ENCODE measurements at places on chromosomes 5 and 9.

DNA sequence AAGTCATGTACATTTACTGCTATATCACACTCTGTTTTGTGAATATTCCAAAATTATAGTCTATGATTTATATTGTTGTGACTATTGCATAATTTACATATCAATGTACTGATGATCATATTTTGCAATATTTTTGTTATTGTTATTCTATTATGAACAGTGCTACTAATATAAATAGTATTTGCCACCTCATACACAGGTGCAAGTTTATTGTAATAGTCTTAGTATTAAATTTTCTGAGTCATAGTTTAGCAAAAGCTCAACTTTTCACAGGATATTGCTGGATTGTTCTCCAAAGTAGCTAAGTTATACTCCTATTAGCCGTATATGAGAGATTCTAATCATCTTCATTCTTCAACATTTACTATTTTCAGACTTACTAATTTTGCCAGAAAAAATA lies 124.7 kb downstream of the TMC1 start:
- DNase-seq = no peak

GRCh38 chr5:32790411-32790951 lies 79.4 kb downstream of the NPR3 start:
- no peak for DNase-seq

GRCh38 chr5:120084543-120084870 lies 379.6 kb upstream of the PRR16 start:
- no peak for DNase-seq

- DNase-seq = no peak
Measured at GRCh38 chr5:43042626-43043399, 2.7 kb upstream of the ANXA2R start.

DNA sequence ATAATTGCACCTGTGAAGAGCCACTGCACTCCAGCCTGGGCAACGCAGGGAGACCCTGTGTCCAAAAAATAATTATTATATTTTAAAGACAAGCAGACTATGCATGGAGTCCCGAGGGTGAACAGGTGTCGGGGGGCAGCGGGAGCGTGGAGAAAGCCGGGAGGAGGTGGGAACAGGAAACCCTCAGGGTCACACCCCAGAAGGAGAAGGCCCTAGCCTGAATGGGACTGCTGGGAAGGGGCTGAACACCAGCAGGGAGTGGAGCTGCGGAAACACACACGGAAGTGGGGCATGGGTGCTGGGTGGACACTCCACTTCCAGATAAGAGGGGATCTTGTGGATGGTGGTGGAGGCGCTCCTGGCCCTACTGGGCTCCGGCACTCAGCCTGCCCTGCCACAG lies 12.8 kb downstream of the SURF6 start:
- no peak for DNase-seq

DNA sequence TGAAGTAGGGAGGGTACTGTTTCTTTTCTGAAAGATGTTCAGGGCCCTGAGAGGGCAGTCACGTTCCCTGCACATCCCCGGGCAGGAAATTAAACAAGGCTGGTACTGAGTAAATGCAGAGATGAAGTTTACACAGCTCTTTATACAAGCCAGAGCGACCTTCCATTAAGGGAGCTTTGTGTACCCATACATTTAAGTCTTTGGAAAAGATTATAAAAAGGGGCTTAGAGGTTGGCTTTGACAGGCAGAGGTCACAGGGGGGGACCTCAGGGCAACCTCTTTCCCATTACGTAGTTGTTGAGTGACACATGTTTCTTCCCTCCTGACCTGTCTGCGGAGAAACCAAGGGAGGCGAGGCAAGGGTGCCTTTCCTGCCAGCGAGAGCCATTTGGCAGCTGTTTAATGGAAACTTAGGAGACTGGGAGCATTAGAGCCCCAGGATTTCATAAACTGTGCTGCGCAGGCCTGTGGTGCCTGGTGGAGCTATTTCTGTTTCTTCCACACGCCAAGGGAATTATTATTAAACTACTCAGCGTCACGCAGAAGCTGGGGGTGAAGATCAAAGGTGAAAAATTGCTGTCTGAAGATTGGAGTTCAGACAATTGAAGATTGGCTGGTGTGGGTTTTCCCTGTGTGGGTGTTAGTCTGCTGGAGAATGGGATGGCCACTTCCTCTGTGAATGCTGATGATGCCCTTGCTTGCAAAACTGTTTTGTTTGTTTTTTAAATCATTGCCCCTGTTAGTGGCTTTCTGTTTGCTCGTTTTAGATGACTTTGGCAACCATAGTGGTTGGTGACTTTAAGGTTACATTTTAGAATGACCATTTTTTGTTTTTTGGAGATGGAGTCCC lies 3.2 kb upstream of the SMIM32 start:
- no peak for DNase-seq

- DNase-seq = no peak
Measured at GRCh38 chr5:87499478-87500410, 87.0 kb upstream of the CCNH start.

DNA sequence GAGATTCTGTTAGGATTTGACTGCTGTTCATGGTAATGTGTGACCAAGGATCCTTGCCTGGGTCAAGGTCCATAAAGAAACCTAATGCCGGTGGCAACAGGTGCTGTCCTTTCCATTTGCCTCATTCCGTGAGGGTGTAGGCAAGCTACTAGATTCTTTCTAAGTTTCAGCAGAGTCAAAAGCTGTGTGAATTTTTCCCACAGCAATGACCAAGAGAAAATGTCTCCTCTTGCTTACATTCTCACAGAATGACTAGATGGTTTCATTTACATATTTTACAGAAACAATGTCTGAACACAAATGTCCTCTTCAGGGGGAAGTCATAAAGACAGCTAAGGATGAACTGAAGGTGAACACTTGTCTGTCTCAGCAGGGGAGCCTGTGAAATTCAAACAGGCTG lies 75.3 kb upstream of the SV2C start:
- no peak for DNase-seq

DNA sequence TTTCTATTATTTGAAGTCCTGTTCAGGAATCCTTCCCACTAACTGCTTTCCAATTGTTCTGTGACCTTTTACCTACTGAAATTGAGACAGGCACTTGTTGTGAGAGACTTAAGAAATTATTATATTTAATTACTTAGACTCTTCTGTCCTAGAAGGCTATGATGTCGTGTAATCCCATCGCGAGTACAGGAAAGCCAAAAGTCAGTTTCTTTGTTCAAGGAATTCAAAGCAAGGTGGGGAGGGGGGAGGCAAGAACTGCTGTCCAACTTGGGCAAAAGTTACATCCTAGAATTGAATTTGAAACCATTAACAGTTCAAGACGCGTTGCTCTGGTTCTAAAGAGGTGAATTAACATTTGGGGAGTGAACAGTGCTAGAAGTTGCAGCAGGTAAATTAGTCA lies 17.9 kb downstream of the NDUFA8 start:
- DNase-seq = no peak

GRCh38 chr5:90096415-90097081 lies 313.0 kb downstream of the CETN3 start:
- DNase-seq = no peak

- no peak for DNase-seq
Measured at GRCh38 chr9:136561779-136562178, 15.9 kb upstream of the NOTCH1 start.

DNA sequence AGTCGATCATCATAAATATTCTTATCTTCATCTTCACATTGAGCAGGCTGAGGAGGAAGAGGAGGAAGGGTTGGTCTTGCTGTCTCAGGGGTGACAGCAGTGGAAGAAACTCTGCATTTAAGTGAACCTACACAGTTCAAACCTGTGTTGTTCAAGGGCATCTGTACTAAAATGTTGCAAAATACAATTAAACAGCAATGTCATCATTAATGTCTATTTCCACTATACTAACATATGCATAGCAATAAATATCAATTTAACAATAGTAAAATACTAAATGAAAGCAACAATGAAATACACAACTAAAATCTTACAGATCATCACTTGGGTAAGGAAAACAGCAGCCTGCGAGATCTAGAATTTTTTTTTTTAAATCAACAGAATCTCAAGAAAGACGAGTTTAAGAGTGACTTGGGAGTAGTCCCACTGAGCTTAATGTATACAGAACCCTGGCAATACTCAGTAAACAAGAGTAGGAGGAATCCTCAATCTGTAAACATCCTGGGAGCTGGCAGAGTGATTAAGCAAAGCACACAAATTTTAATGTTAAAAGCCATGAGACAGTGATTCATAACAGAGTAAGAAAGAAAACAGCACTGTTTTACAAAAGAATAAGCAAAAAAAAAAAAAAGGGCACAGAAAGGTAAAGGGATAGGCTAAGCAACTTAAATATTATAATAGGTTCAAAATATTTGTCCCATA lies 10.0 kb downstream of the HOMER1 start:
- DNase-seq = no peak

- DNase-seq = no peak
Measured at GRCh38 chr5:134053840-134054338, 49.1 kb upstream of the VDAC1 start.
